Dermis lymphatic vessel endothelial cell (primary cell): ENCODE measurements at places on chromosomes 2 and 18. TPM values are rescaled to one million over a fixed set of nuclear protein-coding genes. Genes with fewer than 3 reads are reported as not detected.

ANKRD53 gene
- 0.26 and 0.33 TPM in 2 replicates for total RNA-seq

SERPINB7 gene
- 0.22 TPM in 1 of 2 replicates, not detected in the other for total RNA-seq

MDH1B gene
- total RNA-seq, result 0.11 and 0.17 TPM in 2 replicates

ACOXL gene
- not detected in 2 replicates for total RNA-seq

TBR1 gene
- under 0.01 and 0.09 TPM in 2 replicates for total RNA-seq

MC5R gene
- not detected in 2 replicates for total RNA-seq

EIF2AK2 gene
- total RNA-seq, result 19.3 and 22.8 TPM in 2 replicates

NAPG gene
- total RNA-seq, result 36.0 and 36.1 TPM in 2 replicates

ZSWIM2 gene
- total RNA-seq, result not detected in 2 replicates

TUBB8B gene
- 0.11 TPM in 1 of 2 replicates, not detected in the other for total RNA-seq
